ENCODE measurements at places on chromosomes 2 and 18. TPM values are rescaled to one million over a fixed set of nuclear protein-coding genes. Genes with fewer than 3 reads are reported as not detected.

The UNC80 gene
- not detected for total RNA-seq

The CAPN13 gene
- total RNA-seq: 0.15 TPM

The SLC8A1 gene
- 0.51 TPM for total RNA-seq

The MAIP1 gene
- total RNA-seq: 33.3 TPM

The INPP5D gene
- 0.49 TPM for total RNA-seq

The UGT1A5 gene
- not detected for total RNA-seq

The CABYR gene
- 11.3 TPM for total RNA-seq

The HOXD13 gene
- total RNA-seq: 0.34 TPM

The HMSD gene
- 0.54 TPM for total RNA-seq

The VPS54 gene
- 15.5 TPM for total RNA-seq

The PDE6D gene
- 22.1 TPM for total RNA-seq

The FAM228A gene
- not detected for total RNA-seq

The FKBP7 gene
- total RNA-seq: 14.2 TPM

The TNFRSF11A gene
- 6.5 TPM for total RNA-seq

The SLC25A52 gene
- not detected for total RNA-seq

The HOXD4 gene
- total RNA-seq: 0.47 TPM

The ZNF396 gene
- total RNA-seq: 0.69 TPM

The GPR155 gene
- 0.29 TPM for total RNA-seq

The SLC39A6 gene
- total RNA-seq: 53.2 TPM

Data from A549 treated with CpdA at 1 μM for 4 hours (cell line).